A549 treated with Hydrocortisone at 1 μM for 4 hours (cell line): ENCODE measurements at places on chromosomes 2 and 18. TPM values are rescaled to one million over a fixed set of nuclear protein-coding genes. Genes with fewer than 3 reads are reported as not detected.

The DLX2 gene
- 0.29 to 0.66 TPM (median 0.59 TPM) in 5 replicates for total RNA-seq

The HOXD10 gene
- total RNA-seq = 4.2 to 5.9 TPM (median 5.8 TPM) in 5 replicates

The VSNL1 gene
- total RNA-seq = not detected in 5 replicates

The COL5A2 gene
- 42.0 to 88.9 TPM (median 68.8 TPM) in 5 replicates for total RNA-seq

The BAZ2B gene
- 4.6 to 9.0 TPM (median 6.6 TPM) in 5 replicates for total RNA-seq

The COLEC11 gene
- total RNA-seq = 0.48 to 0.69 TPM (median 0.50 TPM) in 5 replicates

The STEAP3 gene
- total RNA-seq = 43.4 to 54.7 TPM (median 52.2 TPM) in 5 replicates

The ID2 gene
- 71.1 to 115 TPM (median 82.6 TPM) in 5 replicates for total RNA-seq

The CIDEA gene
- total RNA-seq = not detected in 5 replicates

The DLX1 gene
- total RNA-seq = 2.0 to 3.3 TPM (median 2.8 TPM) in 5 replicates

The CRYGD gene
- not detected in 5 replicates for total RNA-seq

The ABCG5 gene
- not detected in 5 replicates for total RNA-seq
